Endothelial cell of umbilical vein (primary cell): ENCODE measurements at places on chromosomes 12 and 14. TPM values are rescaled to one million over a fixed set of nuclear protein-coding genes. Genes with fewer than 3 reads are reported as not detected.

The RHOJ gene
- total RNA-seq = 177 and 191 TPM in 2 replicates

DNA sequence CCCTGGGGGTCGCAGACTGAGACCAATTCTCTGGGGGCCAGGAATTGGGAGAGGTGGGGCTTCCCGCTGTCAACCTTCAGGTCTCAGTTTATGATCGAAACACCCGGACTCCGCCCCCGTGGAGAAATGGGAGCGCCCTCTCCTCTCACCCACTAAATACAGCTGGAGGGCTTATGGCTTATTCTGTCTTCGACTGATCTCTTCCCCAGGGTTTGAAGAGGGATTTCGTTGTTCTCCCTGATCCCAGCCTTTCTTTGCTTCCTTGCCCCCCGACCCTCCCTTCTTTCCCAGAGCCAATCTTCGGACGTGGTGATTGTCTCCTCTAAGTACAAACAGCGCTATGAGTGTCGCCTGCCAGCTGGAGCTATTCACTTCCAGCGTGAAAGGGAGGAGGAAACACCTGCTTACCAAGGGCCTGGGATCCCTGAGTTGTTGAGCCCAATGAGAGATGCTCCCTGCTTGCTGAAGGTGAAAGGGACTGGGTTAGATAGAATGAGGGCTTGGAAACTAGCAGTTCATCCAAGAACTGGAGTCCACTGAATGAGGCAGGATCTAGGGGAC is 607 bp downstream of the OS9 start:
- DNase-seq = peak; percentile 64

DNA sequence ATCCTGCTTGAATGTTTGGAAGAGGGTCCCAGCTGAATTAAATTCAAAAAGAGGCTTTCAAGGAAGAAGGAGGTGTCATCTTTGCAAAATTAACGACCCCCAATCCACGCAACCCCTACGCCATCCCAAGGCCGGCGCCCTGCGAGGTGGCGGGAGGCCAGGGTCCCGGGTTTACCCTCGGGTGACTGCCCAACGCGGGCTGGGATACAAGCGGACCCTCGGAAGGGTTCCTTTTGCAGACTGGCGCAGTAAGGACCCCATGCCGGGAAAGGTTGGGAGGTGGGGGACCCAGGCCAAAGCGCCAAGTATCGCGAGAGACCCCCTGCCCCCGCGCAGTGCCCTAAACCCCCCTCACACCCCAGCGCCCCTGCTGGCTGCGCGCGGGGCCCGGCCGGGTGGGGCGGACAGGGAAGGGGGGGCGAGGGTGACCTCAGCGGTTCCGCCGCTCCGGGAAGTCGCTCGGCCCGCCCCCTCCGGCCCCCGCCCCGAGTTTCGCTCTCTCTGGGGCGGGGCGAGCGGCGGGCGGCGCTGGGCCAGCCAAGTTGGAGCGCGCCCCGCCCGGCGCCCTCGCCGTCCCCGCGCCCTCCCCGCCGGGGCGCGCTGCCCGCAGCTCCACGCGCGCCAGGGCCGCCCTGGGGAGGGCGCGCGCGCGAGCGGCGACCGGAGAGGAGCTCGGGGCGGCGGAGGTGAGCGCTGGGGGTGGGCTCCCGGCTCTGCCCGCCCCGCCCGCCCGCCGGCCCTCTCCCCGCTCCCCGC is 708 bp upstream of the ZBTB42 start:
- peak; percentile 62 for DNase-seq

- no peak for DNase-seq
These were observed 5.5 kb upstream of the SELPLG start for GRCh38 chr12:108638997-108639822.

DNA sequence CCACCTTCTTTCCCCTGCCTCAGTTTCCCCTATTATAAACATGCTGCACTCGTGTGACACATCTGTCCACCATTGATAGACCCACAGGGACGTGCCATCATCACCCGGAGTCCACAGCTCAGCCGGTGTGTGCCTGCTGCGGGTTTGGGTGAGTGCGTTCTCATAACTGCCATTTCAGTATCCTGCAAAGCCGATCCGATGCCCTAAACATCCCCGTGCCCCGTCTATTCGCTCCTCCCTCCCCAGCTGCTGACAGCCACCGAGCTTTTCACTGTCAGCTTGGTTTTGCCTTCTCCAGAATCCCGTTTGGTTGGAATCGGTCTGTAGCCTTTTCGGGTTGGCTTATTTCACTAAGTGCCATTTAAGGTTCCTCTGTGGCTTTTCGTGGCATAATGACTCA is 3.9 kb downstream of the LRCOL1 start:
- no peak for DNase-seq

The PMCH gene
- total RNA-seq = 1.1 and 1.8 TPM in 2 replicates

DNA sequence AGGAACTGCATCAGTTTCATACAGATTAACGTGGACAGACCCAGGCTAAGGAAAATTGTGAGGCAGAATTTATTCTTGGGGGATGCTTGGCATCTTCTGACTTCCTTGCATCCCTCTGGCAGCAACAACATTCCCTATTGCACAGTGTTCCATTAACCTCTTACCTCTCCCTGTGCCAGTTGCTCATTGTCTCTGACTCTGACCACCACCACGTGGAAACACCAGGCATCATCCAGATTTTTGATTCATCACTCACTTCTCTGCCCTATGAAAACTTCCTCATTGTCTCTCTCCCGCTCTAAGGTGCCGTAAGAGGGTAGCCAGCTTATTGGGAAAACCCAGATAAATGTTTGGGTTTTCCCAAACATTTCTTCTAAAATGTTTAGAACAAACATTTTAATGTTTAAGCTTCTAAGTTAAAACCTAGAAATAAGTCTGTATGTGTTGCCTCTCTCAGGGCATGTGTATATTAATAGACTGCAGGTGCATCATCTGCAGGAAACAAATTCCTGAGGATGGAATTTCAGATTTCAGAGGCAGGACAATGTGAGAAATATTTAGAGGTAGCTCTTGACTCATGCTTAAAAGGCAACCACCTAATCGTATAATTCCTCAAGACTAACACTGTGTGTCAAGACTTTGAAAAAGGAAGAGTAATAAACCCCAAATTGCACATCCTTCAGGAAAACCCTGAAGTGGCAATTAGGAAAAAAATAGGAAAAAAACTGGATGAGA is 64.5 kb upstream of the SLC35F4 start:
- DNase-seq = no peak

GRCh38 chr12:52826611-52827498 is 7.3 kb downstream of the KRT79 start:
- DNase-seq = no peak

The AMDHD1 gene
- total RNA-seq = not detected in 2 replicates

GRCh38 chr14:104445832-104446381 is 133.7 kb upstream of the C14orf180 start:
- no peak for DNase-seq

The VPS29 gene
- total RNA-seq = 147 and 155 TPM in 2 replicates

DNA sequence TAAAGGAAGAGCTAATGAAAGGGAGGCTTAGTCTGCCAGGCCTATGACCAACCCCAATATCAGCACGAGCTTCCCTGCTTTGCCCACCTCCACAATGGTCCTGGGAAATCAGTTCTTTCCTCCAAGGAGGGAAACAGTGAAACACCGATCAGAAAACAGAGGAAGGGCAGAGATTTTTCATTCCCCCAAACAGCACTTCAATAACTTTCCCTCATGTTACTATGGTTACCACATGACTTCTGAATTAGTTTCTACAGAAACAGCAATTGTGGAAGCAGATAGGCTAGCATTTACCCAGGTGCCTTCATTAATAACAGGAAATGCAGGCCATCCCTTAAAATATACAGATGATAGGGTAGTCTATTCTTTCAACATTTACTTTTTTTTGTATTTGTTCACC is 35.9 kb downstream of the TRIM9 start:
- DNase-seq = no peak

The P2RX2 gene
- not detected in 2 replicates for total RNA-seq

DNA sequence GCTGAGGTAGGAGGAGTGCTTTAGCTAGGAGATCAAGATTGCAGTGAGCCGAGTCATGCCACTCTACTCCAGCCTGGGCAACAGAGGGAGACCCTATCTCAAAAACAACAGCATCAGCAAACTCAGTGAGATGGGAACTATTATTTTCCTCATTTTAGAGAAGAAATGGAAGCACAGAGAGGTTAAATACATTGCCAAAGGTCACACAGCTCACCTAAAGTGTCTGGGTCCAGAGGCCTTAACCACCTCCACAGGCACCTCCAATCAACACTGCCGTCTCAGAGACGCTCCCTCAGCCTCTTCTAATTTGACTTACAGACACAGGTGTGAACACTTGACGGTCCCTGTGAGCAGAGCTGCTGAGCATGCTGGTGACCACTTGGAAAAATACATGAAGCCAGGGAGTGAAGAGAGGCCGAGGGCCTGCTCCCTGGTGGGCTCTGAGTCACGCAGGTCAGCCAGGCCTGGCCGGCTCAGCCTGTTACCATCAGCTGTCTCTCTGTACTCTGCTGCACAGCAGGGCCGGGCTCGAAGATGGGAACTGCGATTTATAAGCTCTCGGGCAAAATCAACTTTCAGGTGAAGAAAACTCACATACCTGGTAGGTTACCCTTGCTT is 77.5 kb upstream of the RASSF3 start:
- DNase-seq = no peak

The IFNG-AS1 gene
- total RNA-seq = not detected in 2 replicates

GRCh38 chr12:116529048-116529447 is 30.1 kb upstream of the MAP1LC3B2 start:
- DNase-seq = no peak

DNA sequence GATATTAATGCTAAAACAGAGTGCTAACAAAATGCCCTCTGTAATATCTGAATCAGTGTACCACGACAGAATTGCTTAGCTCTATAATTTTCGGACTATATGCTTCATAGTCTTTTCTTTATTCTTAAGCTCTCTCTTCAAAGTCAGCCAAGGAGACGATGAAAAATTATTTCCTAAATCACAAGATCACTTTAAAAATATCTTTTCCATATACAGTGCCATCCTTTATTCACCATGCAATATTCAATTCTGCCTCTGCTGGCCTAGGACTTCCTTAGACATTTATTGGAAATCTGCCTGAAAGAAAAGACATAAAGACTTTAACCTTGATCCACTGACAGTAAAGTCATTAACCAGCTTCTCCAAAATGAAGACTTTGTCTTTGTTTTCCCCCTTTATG is 238.9 kb upstream of the BTG1 start:
- no peak for DNase-seq

DNA sequence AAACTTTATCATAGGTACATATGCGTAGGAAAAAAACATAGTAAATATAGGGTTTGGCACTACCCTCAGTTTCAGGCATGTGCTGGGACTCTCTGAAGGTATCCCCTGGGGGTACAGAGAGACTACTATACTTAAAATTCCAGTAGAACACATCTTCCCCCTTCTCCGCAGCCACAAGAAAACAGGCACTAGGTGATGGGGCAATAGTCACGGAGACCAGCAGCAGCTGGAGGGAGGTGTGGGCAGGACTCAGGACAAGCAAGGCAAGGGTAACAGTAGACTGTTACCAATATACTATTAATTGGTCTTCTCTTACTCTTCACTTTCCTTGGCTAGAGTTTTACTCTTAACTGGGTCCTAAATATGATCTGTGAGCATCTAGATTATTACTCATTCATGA is 4.6 kb upstream of the PAPOLA start:
- DNase-seq = no peak

GRCh38 chr14:36647824-36648753 is 13.6 kb upstream of the PAX9 start:
- DNase-seq = peak; percentile 40

The RNF212B gene
- total RNA-seq = not detected in 2 replicates

The EML1 gene
- 33.0 and 47.8 TPM in 2 replicates for total RNA-seq

DNA sequence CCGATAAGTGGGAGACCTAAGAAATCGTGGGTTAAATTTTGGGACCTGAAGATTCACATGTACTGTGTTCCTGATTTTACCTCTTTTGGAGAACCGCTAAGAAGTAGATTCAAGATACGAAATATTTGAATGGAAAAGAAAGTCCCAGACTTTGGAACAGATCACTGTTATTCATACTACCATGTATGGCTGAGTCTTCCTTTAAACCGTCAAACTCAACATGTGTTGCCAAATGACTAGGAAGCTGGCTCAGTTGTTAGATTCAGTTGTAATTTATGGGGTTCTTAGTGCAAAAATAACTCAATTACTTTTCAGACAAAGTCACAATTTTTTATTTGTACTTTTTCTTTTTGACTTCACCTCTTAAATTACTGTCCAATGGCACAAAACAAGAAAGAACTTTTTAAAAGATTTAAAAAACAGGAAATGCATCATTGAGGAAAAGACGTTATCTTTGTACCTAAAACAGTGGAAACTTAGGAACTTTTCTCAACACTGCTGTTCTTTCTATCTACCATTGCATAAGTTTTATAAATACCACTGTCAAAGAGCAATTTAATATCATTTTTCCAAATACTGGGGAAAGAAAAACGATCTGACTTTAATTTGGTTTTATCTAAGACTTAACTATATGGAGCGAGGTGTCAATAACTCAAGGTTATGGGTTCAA is 15.7 kb downstream of the RERG start:
- peak; percentile 63 for DNase-seq

- peak; percentile 89 for DNase-seq
These were observed 139.8 kb downstream of the TSPAN9 start for GRCh38 chr12:3216726-3217682.

The COX8C gene
- total RNA-seq = not detected in 2 replicates

The MIPOL1 gene
- total RNA-seq = 31.3 and 33.5 TPM in 2 replicates

DNA sequence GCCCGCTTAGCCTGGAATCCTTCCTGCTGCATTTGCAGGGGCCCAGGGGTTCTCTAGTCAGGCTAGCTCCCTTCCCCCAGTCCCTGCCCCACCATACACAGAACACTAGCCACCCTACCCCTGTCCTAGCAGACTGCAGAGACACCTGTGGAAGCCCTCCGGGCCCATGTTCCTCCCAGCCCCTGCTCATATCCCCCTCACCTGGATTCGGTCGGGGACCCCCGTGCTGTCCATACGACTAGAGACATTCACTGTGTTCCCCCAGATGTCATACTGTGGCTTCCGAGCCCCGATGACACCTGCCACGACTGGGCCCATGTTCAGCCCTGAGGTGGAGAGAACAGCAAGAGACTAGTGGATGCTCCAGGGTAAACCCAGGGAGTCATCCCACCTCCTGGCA is 20.2 kb downstream of the ADCY6 start:
- DNase-seq = no peak
